ENCODE measurements at places on chromosomes 1 and 21.
A peak's percentile ranks its signal among the peaks of the same experiment; 100 is the strongest.

DNA sequence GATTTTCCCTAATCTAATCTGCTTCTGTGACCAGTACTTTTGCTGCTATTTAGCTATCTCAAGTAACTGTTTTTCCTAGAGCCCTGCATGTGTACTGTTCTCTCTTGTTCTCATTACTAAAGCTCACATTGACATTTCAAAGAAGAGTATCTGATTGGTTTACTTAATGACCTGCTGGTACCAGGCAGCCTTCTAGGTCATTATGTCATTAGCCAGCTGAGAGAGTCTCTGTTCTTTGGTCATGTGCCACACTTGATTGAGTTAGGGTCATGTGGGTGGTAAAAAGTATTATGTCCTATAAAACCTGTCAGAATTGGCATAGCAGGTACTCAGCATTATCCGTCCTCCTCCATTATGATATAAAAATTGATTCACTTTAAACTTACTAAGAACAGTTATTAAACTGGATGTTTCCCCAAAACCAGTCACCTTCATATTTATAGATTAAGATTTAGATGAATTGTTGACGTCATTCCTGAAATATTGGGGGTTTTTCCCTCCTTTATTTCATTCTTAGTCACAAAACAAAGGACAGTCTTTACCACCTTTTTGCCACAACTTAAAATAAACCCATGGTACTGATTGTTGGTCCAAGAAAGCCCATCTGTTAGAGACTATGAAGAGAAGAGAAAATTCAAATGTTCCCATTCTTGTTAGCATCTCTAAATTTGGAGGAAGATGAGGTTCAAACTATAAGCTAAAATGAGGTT is 22.2 kb downstream of the FNDC5 start:
- DNase-seq: no peak

DNA sequence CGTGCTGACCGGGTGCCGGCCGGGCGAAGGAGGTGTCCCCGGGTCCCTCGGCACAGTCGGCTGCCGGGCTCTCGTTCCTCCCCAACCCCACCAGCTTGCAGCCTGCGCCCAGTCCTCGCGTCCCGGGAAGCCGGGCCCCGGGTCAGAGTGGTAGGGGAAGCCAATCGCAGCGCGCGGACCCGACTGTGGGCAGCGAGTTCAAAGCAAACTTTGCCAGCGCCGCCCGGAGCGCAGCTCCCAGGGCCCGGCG is 328 bp downstream of the MYCL start:
- peak; percentile 46 for DNase-seq

DNA sequence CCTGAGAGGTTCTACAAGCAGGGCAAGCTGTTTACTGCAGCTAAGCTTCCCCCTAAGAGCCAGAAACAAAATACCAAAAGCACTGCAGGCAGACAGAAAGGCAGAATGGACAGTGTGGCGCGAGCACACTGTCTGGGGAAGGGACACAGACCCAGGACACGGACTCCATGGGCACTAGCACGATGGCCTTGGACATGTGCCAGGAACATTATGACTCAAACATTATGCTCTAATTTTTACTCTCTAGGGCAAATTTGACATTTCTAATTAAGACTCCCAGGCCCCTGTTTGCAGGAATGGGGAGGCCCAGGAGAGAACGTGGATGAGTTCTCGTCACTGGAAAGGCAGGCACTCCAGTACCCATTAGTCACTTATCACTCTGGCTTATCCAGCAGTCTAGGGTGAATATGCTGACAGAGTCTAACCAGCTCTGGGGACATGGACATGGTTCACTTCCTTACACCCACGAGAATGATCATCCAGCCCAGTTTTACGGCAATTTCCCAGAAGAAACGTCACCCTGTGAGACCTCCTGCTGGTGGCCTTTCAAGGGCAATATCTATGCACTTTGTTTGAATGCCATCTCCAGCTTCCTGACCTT is 45.1 kb downstream of the CAPN8 start:
- DNase-seq: no peak

DNA sequence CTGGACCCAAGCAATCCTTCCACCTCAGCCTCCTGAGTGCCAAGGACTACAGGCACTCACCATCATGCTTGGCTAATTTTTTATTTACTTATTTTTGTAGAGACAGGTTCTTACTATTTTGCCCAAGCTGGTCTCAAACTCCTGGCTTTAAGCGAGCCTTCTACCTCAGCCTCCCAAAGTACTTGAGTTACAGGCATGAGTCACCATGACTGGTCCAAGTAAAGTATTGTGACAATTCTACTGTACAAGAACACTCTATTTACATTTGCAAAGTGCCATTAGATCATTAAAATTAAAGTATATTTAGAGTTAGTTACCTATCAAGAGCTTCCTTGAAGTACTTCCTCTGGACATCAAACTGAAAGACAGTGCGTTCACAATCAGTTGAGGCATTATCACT is 44.8 kb downstream of the NRDC start:
- no peak for DNase-seq

DNA sequence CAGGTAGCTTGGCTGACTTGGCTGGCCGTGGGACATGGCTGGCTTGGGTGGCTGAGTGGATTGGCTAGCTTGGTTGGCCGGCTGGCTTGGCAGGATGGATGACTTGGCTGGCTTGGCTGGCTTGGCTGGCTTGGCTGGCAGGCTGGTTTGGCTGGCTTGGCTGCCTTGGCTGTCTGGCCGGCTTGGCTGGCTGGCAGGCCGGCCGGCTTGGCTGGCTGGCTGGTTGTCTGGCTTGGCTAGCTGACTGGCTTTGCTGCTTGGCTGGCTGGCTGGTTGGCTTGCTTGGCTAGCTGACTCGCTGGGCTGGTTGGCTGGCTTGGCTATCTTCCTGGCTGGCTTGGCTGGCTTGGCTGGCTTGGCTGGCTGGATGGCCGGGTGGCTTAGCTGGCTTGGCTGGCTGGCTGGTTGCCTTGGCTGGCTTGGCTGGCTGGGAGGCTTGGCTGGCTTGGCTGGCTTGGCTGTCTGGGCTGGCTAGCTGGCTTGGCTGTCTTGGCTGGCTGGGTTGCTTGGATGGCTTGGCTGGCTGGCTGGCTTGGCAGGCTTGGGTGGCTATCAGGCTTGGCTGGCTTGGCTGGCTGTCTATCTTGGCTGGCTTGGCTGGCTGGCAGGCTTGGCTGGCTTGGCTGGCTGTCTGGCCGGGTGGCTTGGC is 129.7 kb upstream of the FAM72C start:
- peak; percentile 29 for DNase-seq

DNA sequence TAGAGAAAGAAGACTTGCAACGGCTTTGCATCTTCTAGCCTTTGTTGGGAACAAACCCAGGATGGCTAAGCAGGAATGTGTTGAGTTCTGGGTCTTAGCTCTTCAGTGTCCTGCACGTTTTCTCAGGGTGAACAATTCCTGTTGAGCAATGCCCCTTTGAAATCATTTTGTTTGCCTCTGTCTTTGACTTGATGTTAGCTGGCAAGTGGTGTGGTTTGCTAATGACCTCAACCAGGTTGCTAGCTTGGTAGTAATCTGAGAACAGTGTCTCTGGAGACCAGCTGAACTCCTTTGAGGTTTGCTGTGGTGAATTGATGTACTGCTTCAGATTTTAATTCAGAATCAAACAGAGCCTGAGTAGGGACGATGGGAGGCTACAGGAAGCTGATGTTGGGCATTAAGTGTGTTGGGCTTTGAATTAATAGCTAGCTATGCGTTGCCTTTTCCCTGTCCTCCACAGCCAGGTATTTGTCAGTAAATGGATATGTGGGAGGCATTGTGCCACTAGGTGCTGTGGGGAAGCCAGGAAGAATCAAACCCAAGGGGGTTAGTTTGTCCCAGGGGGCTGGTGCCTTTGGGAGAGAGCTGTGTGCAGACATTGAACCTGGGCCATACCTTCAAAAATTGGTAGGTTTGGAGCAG is 23.3 kb upstream of the SRSF10 start:
- peak; percentile 70 for DNase-seq

GRCh38 chr1:180278596-180279395 is 48.7 kb downstream of the LHX4 start:
- no peak for DNase-seq

- DNase-seq: no peak
Measured at GRCh38 chr21:37958537-37958936, 42.3 kb upstream of the KCNJ6 start.

DNA sequence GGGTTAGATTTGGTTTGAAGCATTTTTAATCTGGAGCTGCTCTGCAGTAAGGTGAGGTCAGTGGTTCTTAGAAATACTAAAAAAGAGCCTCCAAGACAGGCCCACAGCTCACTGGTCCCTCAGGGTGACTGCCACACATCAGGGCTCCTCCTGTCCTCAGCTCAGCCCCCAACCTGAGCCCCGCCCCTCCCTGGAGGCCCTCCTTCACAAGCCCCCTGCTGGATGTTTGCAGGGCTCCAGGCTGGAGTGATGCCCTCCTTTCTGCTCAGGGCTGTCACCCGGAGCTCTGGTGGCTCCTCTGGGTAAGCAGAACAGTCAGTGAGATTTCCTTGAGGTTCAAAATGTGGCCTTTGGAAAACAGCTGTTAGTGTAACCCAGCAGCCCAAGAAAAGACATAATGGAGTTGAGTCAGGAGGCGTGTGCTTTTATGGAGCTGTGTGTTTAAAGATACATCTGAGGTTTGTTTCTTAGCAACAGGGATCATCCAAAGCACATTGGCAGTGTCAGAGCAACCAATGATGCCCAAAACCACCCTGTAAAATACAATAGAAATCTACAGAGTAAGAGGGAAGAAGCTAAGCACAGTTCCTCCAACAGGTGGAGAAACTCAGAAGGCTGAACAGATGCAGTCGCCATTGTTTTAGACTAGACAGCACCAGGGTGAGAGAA is 21.4 kb downstream of the STUM start:
- no peak for DNase-seq

Data from mammary epithelial cell (primary cell).